ENCODE measurements at places on chromosomes 6 and 20. TPM values are rescaled to one million over a fixed set of nuclear protein-coding genes. Genes with fewer than 3 reads are reported as not detected.

DNA sequence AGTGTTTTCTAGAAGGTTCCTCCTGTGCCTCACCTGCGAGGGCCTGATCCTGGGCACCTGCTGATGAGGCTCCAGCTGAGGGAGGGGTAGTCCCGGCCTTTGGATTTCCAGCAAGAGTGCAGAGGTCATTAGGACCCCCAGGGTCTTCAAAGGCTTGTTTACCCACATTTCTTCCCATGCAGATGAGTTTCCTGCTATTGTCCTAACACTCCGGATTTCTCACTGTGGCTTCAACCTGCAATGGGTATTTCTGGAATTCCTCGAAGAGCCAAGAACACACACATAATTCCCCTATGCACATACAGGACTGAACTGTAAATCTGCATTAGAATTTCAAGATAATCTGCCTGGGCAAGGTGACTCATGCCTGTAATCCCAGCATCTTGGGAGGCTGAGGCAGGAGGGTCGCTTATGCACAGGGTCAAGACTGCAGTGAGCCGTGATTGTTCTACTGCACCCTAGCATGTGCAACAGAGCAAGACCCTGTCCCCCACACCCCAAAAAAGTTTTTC lies 53.9 kb downstream of the ADNP start:
- no peak overlapping the region for H3K4me3 ChIP-seq
- H3K27ac ChIP-seq: no peak overlapping the region
- no peaks in the 10 kb centered on the region for H3K27me3 ChIP-seq

The LY6G6F gene
- polyA plus RNA-seq: 0.32 TPM

GRCh38 chr6:72642435-72642834 lies 20.6 kb downstream of the KCNQ5 start:
- DNase-seq: no peak
- H3K27me3 ChIP-seq: no peaks in the 10 kb centered on the region
- no peaks in the 10 kb centered on the region for H3K4me1 ChIP-seq
- H3K36me3 ChIP-seq: no peaks in the 10 kb centered on the region

DNA sequence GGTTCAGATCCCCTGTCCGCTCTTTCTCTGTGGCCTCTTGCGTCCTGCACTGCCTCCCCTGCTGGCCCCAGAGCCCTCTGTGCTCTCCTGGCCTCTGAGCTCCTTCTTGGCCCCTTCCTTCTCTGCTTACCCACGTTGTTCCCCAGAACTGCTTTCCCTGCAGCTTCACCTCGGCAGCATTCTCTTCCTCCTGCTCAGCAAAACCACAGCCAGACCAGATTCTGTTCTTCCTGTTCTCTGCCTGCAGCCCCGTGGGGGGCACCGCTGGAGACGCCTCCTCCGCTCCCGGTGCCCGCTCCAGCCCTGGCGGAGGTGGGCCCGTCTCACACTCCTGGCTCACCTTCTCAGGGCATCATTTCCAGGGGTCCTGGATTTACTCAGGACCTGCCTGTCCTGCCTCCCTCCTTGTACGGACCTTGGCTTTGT lies 59.7 kb downstream of the TCP11 start:
- DNase-seq: no peak
- no peaks in the 10 kb centered on the region for H3K4me1 ChIP-seq

- H3K27ac ChIP-seq: no peak overlapping the region
- no peaks in the 10 kb centered on the region for H3K36me3 ChIP-seq
- H3K4me3 ChIP-seq: no peak overlapping the region
- no peaks in the 10 kb centered on the region for H3K27me3 ChIP-seq
Observed at GRCh38 chr6:117531346-117531745, 48.9 kb downstream of the DCBLD1 start.
